ENCODE measurements at places on chromosomes 6 and 20.

DNA sequence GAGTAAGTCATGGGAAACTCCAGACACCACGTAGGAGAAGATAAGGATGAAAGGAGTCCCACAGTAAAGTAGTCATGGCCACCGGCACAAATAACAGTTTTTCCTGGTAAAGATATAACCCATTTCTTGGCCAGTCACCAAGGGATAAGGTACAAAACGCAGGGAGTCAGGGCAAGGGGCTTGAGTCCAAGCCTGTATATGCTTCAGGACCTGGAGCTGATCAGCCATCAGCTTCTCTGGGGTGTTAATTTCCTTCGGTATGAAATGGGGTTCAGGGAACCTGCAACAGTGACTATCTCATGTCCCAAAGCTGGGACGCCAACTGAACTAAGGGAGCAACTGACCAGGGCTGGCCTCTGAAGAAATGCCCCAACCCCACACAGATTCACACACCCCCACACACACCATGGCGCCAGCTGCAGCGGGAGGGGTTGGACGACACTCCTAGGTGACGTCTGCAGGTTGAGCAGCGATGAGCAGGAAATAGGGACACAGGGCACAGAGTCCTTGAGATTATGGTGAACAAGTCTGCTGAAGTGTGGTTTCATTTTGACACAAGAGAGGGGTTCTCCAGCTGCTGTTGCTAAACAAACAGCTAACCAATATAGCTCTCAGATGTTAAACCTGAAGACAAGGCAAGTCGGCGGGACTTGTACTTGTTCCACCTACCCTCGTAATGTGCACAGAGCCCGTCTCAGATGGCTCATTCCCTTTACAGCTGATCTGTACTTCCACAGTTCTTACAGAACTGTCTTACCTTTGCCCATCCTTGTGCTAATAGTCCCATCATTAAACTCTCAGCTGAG lies 7.4 kb upstream of the ADTRP start:
- H3K36me3 ChIP-seq = no peaks in the 10 kb centered on the region
- DNase-seq = peak; percentile 57

DNA sequence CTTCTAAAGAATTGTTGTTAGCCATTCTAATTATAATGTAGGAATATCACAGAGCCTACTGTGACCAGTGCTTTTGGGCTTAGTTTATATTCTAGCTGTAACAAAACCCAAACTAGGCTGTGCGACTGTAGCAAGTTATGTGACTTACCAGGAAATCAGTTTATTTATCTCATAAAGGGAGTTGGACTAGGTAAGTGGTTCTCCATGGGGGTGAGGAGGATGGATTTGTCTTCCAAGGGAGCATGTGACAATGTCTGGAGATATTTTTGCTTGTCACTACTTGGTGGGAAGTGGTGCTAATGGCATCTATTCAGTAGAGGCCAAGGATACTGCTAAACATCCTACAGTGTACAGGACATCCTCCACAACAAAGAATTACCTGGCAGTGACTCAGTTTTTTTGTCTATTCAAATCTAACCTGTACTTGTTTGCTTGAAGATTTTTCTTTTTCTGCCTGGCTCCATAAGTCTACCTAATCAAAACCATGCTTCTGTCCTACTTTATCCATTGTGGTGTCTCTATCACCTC lies 32.5 kb downstream of the ZFAND3 start:
- no peaks in the 10 kb centered on the region for H3K36me3 ChIP-seq
- no peak for DNase-seq
- peaks cover 41% of the 10 kb centered on the region for H3K4me1 ChIP-seq
- H3K27ac ChIP-seq = no peak overlapping the region
- H3K4me3 ChIP-seq = no peak overlapping the region

DNA sequence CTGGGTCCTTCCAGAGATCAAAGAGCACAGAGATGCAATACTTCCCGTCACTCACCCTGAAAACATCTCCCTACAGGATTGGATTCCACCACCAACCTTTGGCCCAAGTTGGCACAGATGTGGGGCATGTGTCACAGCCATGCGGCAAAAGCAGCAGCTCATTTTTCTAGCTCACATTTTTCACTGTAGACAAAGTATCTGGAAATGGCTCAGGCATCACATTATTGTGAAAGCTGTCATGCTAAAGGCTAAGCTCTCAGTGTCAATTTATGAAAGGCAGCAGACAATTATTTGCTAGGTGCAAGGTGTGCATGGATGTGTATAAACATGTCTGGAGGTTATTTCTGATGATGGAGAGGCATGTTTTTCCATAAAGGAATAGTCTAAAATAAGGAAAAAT lies 248.8 kb upstream of the PRND start:
- no peaks in the 10 kb centered on the region for H3K36me3 ChIP-seq
- H3K4me1 ChIP-seq = no peaks in the 10 kb centered on the region
- H3K27me3 ChIP-seq = no peaks in the 10 kb centered on the region

DNA sequence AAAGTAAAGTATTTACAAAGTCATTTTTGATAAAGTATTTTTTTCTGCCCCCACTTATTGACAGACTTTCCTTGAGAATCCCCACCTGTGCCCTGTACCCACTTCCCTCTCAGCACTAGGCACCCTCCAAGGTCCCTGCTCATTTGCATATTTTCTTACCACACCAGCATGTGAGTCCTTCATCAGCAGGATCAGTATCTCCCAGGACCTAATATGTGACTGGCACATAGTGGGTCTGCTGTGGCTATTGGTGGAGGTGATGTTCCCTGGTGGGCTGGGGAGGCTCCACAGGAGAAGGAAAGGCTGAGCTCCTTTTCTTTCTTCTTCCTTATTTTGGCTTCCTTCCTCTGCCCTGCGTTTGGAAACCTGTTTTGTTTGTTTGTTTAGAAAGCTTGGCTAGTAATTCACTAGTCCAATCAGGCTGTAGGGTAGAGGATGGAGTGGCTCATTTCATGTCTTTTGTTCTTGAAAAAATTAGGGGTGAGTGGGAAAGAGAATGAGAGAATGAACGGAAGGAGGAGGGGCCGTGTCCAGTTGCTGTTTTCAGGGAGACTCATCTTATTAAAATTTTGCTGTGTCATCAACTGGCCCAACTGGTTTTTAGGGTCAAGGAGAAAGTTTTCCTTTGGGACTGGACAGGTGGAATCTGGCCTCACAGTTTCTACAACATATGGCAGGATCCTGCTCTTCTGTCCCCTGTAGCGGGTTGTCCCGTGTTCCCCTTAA lies 2.8 kb upstream of the RNF24 start:
- peaks cover 24% of the 10 kb centered on the region for H3K4me1 ChIP-seq
- no peaks in the 10 kb centered on the region for H3K27me3 ChIP-seq
- H3K27ac ChIP-seq = no peak overlapping the region
- no peaks in the 10 kb centered on the region for H3K36me3 ChIP-seq

- DNase-seq = no peak
- no peaks in the 10 kb centered on the region for H3K36me3 ChIP-seq
- no peaks in the 10 kb centered on the region for H3K27me3 ChIP-seq
- no peaks in the 10 kb centered on the region for H3K4me1 ChIP-seq
- no peak overlapping the region for H3K27ac ChIP-seq
These were observed 22.9 kb upstream of the ZNF133 start for GRCh38 chr20:18265441-18265840.

- no peak for DNase-seq
- peaks cover 6% of the 10 kb centered on the region for H3K36me3 ChIP-seq
- H3K27me3 ChIP-seq = no peaks in the 10 kb centered on the region
- H3K27ac ChIP-seq = no peak overlapping the region
These were observed 93.4 kb downstream of the ANKS1A start for GRCh38 chr6:34982424-34982852.

DNA sequence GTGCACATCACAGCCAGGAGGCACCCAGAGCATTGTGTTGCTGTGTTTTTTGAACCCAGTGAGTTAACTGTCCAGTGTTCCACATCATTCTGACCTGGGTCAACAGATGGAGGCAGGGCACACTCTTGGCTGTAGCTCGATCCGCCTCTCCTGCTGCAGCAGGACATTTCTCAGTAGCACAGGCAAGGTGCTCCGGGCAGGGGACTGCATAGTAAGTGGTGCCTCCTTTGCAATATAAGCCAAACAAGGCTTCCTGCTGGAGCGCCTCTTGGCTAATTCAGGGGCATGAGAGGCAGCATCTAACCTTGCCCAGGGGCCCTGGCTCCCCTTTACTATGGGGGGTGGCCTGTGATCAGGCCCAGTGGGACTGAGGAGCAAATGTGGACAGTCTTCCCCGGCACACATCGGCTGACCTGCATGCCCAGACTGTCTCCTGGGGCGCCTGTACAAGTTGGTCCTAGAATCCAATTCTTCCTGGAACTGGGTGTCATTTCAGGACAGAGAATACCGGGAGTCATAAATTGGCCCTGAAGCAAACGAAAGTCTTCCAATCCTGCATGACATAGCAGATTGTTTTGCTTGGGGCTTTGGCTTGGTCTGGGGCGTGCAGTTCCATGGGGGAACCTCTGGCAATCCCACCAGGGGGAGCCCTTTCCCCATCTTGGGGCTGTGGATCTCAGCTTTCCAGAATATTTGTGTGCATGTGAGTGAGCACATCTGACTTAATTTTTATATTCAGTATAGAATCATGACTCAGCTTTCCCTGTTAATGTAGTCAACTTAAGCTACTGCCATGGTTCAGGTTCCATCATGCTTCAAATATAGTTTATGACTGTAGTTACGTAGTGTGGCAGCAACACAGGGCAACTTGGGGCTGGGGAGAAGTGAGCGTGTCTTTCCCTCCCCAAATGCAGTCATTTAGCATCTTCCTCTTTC lies 56.0 kb upstream of the DDR1 start:
- H3K4me1 ChIP-seq = peaks cover 15% of the 10 kb centered on the region
- H3K36me3 ChIP-seq = no peaks in the 10 kb centered on the region
- DNase-seq = peak; percentile 89
- no peaks in the 10 kb centered on the region for H3K27me3 ChIP-seq

DNA sequence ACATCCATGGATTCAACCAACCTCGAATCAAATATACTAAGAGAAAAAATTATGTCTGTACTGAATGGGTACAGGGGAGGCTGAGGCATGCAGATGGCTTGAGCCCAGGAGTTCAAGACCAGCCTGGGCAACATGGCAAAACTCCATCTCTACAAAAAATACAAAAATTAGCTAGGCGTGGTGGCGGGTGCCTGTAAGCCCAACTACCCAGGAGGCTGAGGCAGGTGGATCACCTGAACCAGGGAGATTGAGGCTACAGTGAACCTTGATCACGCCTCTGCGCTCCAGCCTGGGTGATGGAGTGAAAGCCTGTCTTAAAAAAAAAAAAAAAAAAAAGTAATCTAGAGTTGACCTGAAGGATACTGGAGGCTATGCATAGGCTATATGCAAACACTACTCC lies 219.1 kb upstream of the SNX9 start:
- H3K4me1 ChIP-seq = no peaks in the 10 kb centered on the region
- H3K36me3 ChIP-seq = no peaks in the 10 kb centered on the region
- H3K27ac ChIP-seq = no peak overlapping the region
- H3K27me3 ChIP-seq = no peaks in the 10 kb centered on the region
- no peak for DNase-seq

DNA sequence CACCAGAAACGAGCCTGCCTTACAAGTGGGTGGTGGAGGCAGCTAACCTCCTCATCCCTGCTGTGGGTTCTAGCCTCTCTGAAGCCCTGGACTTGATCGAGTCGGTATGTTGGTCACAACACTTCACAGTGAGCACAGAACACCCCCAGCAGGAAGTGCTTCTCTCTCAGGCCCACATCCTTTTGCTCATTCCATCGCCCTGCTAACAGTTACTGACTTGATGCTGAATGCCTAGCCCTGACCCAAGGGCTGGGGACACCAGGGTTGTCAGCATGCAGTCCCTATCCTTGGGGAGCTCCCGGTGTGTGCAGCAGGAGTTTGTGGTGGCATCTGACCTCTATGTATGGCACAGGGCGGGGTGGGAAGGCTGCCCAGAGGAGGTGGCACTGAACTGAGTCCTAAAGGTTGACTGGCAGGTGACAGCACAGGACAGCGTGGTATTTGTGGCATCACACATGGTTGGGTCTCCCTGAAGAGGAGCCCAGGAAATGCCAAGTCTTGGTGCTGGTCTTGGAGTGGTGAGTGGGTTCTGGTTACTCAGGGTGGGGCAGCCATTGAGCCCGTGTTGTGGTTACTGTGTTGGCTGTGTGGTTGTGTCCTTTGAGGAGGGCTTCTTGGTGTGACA lies 26.7 kb downstream of the GTSF1L start:
- H3K27ac ChIP-seq = no peak overlapping the region
- H3K27me3 ChIP-seq = no peaks in the 10 kb centered on the region
- no peak for DNase-seq
- peaks cover 7% of the 10 kb centered on the region for H3K36me3 ChIP-seq
- no peaks in the 10 kb centered on the region for H3K4me1 ChIP-seq

- H3K4me1 ChIP-seq = no peaks in the 10 kb centered on the region
- no peaks in the 10 kb centered on the region for H3K36me3 ChIP-seq
- H3K4me3 ChIP-seq = no peak overlapping the region
- no peak overlapping the region for H3K27ac ChIP-seq
These were observed 69.9 kb downstream of the MRPL14 start for GRCh38 chr6:44057238-44057930.

- H3K4me1 ChIP-seq = no peaks in the 10 kb centered on the region
- no peaks in the 10 kb centered on the region for H3K36me3 ChIP-seq
- H3K4me3 ChIP-seq = no peak overlapping the region
- H3K27me3 ChIP-seq = no peaks in the 10 kb centered on the region
- no peak overlapping the region for H3K27ac ChIP-seq
These were observed 28.2 kb upstream of the TAF8 start for GRCh38 chr6:42021847-42022754.
